ENCODE measurements at places on chromosomes 16 and 17.
A peak's percentile ranks its signal among the peaks of the same experiment; 100 is the strongest.

- no peak for DNase-seq
Observed at GRCh38 chr16:68272507-68273209, 8.3 kb downstream of the SLC7A6 start.

DNA sequence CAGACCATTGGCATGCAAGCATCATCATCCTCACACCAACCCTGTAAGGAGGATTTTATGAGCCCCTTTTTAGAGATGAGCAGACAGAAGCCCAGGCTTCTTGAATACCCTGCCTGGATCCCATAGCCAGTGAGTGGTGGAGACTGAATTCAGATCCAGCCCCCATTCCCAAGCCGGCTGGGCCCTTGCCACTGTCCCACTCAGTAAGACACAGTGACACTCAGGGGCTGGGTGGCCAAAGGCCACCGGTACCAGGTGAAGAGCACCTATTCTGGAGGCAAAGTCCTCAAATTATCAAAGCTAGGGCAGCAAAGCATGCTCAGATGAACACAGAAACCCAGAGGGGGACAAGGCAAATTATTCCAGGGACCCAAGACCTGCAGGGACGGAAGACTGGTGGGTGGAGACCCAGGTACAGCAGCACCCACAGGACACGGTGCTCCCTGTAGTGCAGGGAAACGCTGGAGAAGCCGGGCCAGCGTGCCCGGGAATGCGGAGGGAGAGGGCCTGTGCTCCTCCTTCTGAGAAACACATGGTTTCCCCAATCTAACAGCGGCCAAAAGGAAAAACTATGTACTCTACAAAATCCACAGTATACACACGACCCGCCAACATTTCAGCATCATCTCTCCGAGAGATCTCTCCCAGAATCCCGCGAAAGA, 33.2 kb upstream of the CRHR1 start:
- no peak for DNase-seq

DNA sequence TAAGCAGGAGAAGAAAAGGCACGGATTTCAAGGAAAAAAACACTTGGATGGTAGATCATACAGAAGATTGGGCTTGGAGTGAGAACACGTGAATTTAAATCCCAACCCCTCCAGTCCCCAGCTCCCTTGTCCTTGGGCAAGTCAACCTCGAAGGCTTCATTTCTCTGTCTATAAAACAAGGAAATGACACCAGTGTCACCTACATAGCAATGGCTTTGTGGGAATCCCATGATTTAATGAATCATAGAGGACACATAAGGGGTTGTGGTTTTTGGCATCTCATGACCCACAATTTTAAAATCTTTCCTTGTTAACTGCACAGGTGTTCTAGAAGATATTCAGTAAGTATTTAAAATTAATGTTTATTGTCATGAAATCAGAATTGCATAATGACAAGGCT, 8.2 kb upstream of the CCL2 start:
- no peak for DNase-seq

- no peak for DNase-seq
Observed at GRCh38 chr17:45246861-45247428, 14.9 kb downstream of the SPATA32 start.

DNA sequence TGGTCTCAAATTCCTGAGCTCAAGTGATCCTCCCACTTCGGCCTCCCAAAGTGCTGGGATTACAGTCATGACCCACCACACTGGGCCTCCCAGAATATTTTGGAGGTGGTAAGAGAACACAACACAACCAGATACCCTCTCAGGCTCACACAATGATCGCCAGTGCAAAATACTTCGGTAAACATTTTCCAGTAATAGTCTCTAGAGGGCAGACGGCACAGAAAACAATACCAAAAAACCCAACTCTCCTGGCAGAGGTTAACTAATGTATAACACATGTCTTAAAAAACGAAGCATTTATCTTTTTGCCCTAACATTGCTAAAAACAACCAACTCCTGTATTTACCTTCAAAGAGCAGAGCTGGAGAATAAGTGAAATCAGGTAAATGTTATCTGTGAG, 10.5 kb downstream of the NUFIP2 start:
- DNase-seq = no peak

GRCh38 chr17:67378454-67379250, 1.6 kb downstream of the PITPNC1 start:
- peak; percentile 62 for DNase-seq

DNA sequence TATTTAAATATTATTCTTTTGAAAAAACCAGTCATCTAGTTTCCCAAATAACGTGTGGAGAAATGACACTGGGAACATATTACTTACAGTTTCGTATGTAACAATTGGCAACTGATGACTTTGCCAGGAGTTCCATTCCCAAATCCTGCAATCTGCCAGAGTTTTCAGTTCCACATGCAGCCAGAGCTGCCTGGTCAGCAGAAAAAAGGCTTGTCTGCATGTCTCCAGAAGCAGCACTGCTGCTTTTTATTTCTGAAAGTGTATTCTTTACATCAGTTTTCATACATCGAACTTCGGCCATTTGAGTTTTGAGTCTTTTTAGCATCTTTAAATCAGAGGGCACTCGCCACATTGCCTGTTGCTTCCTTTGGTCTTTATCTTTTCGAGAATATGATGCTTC, 78.4 kb downstream of the TRIM37 start:
- DNase-seq = no peak

DNA sequence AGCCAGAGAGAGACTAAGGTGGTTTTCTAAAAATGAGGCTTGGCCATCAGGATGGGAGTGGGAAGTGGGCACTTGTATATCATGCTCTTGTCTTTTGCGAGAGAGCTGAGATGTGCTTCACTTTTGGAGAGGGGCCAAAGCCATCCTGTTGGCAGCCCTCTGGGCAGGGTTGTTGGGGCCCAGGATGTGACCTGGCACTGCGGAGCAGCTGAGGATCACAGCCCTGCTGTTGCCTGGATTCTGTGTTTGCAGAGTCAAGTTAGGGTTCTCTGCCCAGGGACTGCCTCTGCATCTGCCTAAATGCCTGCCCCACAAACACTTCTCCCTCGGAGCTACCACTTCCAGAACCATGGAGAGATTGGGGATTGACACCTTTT, 71.2 kb downstream of the PLD6 start:
- no peak for DNase-seq
